ENCODE measurements at places on chromosomes 6 and 20.

DNA sequence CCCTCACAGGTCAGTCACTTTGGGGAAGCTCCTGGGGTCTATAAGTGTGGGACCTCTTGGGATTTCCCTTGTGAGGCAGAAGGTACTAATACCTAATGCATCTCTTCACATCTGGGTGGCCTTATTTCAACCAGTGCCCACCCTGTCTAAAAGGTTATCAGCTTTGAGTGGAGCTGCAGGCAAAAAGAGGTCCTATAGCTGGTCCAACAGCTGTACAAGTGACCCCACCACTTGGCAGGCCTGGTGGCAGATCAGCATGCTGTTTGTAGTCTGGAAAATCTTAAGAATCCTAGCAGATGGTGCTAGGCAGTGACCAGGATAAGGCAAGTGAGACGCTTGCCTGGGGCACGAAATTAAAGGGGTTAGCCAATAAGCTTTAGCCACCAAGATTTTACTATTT, 51.6 kb upstream of the GTSF1L start:
- DNase-seq, result no peak

DNA sequence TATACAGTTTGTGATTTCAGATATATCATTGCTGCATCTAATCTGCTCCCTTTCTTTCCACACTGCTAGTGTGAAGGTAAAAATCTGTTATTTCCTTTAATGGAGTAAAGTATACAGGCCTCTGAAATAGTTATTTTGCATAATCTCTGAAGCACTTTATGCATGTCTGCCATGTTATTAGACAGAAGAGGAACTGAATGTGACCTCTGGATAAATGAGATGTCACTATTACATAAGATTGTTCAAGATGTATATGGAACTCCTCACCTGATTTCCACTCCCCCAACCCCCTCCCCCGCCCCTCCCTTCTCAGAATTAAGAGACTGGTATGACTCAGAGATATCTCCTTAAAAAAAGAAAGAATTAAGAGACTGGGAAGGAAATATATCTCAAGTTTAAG, 26.3 kb downstream of the SERINC1 start:
- no peak for DNase-seq

DNA sequence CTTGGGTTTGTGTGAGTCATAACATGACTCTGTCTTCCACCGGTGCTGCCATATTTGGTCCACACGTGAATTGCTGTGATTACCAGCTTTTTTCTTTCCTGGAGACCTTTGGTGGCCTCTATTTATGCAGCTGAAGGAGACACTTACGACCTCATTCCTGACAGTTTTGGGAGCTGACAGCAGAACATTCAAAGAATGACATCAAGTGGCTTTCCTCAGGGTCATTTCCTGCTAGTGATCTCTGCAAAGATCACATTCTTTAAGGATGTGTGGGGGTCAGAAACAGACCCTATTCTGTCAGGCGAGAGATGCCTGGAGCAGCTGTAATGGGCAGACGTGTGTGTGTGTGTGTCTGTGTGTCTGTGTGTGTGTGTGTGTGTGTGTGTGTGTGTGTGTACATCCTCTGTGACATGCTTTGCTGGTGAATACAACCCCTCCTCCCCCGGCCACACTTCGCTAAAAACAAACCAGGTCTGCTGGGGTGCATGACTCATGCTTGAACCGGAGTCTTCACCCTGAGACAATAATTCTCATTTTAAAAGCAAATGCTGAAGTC, 115.6 kb downstream of the TMEM170B start:
- DNase-seq, result no peak

GRCh38 chr6:113927001-113927400, 43.9 kb downstream of the HDAC2 start:
- no peak for DNase-seq
